ENCODE measurements at places on chromosomes 7 and 10.
A peak's percentile ranks its signal among the peaks of the same experiment; 100 is the strongest.

- no peak for DNase-seq
These were observed 121.6 kb upstream of the KLF6 start for GRCh38 chr10:3906511-3907111.

GRCh38 chr10:116272440-116273283 lies at the start of gene GFRA1:
Gene GFRA1, minus strand, starts transcription at chr10:116273206. Its CDS starts 1,177 bp downstream, at chr10:116272029.
- DNase-seq = no peak

DNA sequence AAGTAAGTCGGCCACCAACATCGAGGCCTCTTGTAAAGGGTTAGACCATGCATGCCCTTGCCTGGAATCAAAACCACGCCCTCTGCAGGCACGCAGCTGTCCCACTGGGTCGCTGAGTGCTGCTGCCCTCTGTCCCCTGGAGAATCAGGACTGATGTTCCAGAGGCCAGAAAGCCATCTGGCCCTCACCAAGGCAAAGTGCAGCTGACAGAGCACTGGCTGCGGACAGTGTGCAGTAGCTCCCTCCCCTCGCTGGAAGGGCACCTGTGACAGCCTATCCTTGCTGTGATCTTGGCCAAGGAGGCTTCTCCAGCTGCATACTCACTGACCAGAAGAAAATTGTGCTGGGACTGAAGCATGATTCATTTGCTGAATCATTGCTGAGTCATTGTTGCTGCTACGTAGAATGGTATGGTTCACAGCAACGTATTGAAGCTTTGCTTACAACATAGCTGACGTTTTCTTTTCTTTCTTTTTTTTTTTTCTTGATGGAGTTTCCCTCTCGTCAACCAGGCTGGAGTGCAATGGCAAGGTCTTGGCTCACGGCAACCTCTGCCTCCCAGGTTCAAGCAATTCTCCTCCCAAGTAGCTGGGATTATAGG lies 30.4 kb downstream of the DDC start:
- DNase-seq = peak; percentile 99

DNA sequence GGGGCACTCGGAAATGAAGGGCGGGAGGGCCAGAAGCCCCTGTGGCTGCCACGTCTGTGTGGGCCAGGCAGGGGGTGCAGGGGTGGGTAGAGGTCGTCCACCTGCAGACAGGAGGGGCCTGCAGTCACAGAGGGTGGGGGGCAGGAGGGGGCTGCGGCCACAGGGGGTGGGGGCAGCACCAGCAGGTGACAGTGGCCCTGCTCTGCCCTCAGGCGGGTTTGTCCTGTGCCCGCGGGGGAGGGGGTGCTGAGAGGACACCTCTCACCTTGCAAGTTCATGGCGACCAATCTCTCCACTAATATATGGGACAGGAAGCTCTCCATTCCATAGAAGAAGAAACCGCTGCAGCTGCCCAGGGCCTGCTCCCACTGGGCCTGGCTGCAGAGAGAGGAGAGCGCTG lies 26.6 kb upstream of the NKX6-2 start:
- DNase-seq = no peak

- DNase-seq = no peak
These were observed 481.0 kb downstream of the TNS3 start for GRCh38 chr7:47100817-47101435.

DNA sequence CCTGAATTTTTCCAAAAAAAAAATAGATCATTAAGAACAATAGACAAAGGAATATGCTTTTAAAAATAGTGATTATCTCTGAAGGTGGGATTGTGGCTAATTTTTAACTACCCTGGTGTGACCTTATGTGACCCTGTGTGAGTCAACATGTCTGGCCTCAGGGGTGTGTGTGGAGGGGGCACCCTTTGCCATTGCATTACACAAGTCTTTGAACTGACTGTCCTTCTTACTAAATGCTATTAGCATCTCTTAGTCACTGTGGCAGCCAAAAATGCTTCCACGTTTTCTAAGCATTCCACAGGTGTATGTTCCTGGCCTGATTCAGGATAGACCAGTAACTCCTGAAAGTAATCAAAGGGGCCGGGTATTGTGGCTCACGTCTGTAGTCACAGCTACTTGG lies 175.4 kb downstream of the MGMT start:
- no peak for DNase-seq

DNA sequence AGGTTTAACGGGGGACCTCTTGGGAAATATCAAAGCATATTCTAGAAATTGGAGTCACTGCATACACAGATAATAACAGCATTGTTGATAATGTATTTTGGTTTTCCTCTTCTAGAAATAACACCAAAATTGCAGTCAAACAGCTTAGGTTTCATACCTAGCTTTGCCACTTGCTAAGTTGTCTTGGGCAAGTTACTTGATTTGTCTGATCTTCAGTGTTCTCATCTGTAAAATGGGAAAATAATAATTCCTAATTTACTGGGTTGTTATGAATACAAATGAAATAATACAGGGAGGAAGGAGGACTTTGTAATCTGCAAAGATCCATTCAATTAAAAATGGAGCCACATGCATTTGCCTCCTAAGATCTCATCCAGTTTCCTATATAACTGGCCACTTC lies 20.3 kb upstream of the NUP205 start:
- DNase-seq = no peak

DNA sequence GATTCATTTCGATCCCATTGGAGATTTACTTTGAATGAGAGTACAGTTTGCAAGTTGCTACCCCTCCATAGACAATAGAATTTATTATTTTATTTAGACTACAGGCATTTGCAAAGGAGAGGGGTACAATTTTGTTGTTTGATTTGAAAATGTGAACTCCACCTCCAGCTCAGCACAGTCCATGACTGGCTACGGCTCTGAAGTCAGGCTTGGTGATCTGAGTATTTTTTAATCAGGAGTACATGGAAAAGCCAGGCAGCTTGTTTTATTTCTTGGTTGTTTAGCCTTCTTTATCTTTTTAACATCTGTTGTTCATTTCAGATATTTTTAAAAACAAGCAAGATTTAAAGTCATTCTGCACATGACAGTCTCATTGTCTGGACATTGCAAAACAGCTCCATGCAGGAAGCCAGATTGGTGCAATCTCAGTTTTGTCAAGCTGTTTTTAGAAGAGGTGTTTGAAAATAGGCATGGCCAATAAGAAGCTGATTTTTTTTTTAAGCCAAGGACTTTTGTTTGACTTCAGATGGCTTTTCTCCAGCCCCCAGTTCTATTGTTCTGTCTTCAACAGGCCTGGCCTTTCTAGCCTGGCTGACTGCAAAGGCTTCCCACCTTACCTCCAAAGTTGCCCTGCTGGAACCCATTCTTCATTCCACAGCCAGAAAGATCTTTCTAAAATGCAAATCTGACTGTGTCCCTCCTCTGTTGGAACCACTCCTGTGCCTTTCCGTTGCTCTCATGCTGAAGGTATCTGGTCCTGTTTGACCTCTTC lies 12.2 kb downstream of the PLXDC2 start:
- no peak for DNase-seq

DNA sequence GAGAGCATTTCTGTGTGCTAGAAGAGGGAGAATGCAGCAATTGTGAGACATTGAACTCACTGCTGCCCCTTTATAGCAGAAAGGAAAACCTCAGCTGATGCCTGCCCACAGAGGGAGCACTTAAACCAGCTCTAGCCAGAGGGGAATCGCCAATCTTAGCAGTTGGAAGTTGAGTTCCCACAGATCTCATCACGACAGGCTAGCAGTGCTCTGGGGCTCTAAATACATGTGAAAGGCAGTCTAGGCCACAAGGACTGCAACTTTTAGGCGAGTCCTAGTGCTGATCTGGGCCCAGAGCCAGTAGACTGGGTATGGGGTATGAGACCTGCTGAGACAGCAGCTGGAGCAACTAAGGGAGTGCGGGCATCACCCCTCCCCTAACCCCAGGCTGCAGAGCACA lies 25.2 kb upstream of the PRR15 start:
- DNase-seq = no peak

DNA sequence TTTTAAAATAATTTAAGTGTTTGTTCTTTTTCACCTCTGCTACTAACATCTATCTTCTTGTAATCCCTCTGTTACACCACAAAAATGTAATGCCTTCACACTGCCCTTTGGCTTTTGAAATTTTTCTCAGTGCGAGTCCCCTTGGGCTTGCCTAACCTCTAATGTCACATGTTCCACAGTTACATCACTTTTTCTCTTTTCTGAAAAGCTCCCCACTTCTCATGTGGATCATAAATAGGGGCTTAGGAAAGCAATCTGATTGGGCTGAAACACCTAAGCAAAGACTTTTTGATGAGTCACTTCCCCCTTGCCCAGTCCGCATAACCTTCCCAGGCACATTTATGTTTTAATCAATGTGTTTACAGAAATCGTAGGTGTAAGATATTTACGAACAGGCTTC lies 288.2 kb downstream of the IPMK start:
- no peak for DNase-seq

DNA sequence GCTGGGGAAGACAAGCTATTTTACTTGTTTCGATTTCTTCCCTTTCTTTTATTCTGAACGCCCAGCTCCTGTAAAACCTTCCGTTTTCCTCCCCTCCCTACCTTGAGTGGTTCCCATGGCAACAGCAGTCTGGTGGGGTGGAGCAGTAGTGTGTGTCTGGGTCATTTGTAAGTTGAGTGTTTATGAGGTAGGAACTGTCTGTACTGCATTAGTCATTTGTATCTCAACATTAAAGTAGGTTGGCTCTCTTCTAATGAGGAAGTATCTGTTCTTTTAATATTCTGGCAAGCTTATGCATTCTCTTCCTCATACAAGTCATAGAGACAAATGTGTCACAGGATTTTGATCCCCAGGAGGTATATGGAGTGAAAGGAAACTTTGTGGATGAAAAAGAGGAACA lies 85.3 kb upstream of the CCDC6 start:
- peak; percentile 22 for DNase-seq

DNA sequence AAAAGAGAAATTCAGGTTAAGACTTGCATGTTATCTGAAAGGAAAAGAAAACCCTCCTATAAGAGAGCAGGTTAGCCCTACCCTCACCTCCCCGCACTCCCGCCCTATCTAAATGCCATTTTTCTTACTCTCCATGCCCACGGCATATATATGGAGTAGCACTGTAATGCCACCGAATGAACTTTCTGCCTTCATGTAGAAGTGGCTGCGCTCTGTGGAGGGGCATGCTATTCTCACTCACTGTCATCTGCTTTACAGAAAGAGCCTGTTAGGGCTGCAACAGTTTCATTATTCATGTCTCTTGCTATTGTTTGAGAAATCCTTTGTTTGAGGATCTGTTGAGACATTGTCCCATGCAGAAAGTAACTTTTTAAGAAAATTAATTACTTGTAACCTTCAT lies 1190.6 kb downstream of the SORCS1 start:
- no peak for DNase-seq

- no peak for DNase-seq
These were observed 85.8 kb downstream of the HIF1AN start for GRCh38 chr10:100621360-100622205.

DNA sequence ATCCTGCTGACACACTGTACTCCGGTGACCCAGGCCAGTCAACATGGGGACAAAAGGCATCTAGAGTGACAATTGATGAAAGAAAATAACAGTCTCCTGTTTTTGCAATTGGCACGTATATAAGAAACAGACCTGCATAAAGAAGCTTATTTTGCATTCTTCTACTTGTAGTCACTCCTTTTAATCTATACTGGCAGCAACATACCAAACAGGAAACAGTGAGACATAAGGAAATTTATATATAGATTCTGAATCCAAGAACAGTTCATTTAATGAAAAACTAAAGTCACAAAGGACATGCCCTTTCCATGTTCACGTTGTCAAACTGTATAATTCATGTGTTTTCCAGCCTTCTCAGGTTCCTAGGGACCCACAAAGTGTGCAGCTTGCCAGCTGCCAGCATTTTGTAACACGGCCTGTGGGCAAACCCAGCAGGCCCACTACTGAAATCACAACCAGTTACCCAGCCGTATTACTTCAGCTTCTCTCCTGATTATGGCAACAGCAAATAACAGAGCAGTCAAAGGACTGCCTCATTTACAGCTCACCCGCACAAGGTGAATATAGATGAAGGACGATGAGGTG lies 72.3 kb downstream of the AMPH start:
- no peak for DNase-seq

GRCh38 chr10:1216574-1217236 lies 160.5 kb downstream of the WDR37 start:
- DNase-seq = no peak

DNA sequence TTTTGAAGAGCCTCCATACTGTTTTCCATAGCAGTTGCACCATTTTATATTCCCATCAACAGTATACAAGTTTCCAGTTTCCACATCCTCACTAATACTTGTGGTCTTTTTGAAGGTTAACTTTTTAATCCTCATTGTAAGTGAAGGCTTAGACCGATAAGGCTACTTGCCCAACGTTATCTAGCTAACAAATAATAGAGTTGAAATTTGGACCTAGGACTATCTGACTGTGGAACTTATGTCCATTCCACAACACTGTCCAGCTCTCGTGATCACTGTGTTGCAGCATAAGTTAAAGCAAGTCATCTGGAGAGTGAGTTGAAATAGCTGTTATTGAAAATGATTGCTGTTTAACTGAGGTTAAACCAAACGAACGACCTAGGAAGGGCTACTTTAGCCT lies 84.0 kb downstream of the ZNF92 start:
- no peak for DNase-seq

DNA sequence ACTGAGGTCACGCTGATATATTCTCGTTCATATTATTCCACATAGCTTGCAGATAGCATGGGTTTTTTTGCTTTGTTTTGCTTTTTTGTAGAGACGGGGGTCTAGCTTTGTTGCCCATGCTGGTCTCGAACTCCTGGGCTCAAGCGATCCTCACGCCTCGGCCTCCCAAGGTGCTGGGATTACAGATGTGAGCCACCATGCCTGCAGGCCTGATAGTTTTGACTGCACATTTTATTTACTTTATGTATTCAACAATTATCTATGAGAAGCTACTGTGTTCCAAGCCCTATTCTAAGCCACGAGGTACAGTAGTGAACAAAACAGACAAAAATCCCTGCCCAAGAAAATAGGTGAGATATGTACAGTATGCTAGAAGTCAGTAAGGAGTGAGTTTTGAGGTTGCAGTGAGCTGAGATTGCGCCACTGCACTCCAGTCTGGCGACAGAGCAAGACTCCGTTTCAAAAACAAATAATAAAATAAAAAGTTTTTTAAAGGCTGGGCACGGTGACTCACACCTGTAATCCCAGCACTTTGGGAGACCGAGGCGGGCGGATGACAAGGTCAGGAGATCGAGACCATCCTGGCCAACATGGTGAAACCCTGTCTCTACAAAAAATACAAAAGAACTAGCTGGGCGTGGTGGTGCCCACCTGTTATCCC lies 1.3 kb upstream of the YWHAG start:
- DNase-seq = no peak

GRCh38 chr7:132276976-132277725 lies 299.1 kb downstream of the PLXNA4 start:
- no peak for DNase-seq
